Inflammatory macrophage treated with lipopolysaccharide for 1 hour (primary cell): ENCODE measurements at places on chromosomes 2 and 18.

DNA sequence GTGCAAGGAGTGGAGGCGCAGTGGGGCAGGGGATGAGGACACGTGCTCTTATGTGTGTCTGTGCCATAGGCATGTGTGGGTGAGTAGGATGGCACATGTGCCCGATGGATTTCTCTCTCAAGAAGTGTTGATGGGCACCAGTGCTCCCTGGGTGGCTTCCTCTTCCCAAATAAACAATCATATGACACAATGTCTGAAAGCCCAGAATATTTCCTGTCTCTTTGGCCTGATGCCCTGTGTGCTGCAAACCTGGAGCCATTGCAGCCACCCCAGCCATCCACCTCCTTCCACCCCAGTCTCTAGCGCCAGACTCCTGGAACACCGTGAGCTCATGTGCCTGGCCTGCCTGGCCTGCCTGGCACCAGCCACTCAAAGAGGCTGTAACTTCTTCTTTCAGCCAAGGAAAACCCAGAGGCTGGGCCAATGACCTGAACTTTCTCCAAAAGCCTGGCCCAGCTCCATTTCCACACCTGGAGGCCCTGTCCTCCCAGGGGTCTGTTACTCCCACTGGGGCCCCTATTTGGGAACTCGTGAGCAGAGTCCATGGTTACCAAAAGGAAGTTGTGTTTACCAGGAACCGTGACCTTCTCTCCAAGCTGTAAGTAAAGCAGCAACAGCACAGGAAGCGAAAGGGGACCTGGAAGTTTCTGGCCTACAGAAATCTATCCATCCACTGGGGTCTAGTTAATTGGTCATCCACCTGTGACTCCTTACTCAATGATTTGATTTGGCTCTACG, 9.5 kb upstream of the ZBTB7C start:
- DNase-seq, result peak; percentile 49

- no peak for DNase-seq
These were observed 111.9 kb downstream of the SETBP1 start for GRCh38 chr18:44792456-44793061.

GRCh38 chr2:230660294-230661060, 52.2 kb upstream of the CAB39 start:
- peak; percentile 72 for DNase-seq

GRCh38 chr2:46482490-46482889, 3.1 kb downstream of the TMEM247 start:
- DNase-seq, result no peak

GRCh38 chr18:295756-296490, 28.1 kb upstream of the THOC1 start:
- no peak for DNase-seq
